Activated CD4-positive, alpha-beta T cell treated with anti-CD3 and anti-CD28 coated beads, Interleukin-2, amount 10 ng/mL, durations not matched to agents 7 days and 5 days (primary cell): ENCODE measurements at places on chromosomes 4 and X.

DNA sequence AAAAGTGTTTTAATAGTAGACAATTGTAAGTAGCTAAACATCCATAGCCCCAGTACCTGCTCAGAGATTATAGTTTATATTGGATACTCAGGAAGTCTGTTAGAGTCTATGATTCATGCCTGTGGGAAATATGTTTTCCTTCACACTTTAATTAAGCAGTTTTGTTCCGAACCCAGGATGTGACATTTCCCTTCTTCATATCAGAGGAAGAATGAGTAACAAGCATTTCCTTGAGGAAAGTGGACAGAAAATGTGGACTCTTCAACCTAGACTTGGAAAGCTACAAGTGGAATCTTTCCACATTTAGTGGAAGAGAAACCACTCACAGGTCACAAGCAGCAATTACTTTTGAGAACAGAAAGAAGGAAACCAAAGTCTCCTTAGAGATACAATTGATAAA is 419.4 kb downstream of the C4orf33 start:
- no peak for DNase-seq

DNA sequence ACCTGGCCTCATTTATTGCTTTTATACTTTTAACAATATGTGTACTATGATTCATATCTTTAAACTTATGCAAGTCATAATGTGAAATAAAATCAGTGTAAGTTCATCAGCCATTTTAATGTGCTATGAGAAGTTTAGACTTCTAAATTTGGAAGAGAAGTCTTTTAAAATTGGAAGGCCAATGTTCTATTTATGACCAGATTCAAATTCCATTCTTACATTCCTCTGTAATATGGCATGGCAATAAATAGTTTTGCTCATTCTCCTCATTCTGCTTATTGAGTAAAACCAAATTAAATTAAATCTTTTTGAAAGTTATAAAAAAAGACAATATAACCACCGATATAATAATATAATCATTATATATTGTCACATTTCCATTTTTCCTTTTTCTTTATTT is 126.2 kb downstream of the SORBS2 start:
- no peak for DNase-seq

GRCh38 chrX:12986886-12987285 is 12.0 kb downstream of the TMSB4X start:
- DNase-seq = no peak

DNA sequence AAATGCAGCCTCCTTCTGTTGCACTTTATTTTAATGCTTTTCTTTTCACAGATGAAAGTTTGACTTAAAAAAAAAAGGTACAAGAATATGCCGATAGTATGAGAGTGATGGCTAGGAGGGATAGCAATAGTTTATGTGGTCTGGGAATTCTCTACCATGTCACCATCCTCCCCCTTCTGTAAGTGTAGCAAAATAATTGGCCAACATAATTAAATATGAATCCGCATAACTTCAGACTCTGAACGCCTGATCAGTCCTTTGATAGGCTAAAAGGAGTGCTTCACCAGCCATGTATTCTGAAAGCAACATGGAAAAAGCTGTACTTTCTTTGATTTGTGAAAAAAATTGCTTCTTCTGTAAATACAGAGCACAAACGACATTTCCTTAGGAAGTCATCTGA is 95.7 kb upstream of the TTC29 start:
- DNase-seq = no peak

- DNase-seq = no peak
Observed at GRCh38 chrX:47181301-47181700, 12.3 kb upstream of the UBA1 start.

- DNase-seq = no peak
Observed at GRCh38 chr4:30495251-30495650, 224.9 kb upstream of the PCDH7 start.

DNA sequence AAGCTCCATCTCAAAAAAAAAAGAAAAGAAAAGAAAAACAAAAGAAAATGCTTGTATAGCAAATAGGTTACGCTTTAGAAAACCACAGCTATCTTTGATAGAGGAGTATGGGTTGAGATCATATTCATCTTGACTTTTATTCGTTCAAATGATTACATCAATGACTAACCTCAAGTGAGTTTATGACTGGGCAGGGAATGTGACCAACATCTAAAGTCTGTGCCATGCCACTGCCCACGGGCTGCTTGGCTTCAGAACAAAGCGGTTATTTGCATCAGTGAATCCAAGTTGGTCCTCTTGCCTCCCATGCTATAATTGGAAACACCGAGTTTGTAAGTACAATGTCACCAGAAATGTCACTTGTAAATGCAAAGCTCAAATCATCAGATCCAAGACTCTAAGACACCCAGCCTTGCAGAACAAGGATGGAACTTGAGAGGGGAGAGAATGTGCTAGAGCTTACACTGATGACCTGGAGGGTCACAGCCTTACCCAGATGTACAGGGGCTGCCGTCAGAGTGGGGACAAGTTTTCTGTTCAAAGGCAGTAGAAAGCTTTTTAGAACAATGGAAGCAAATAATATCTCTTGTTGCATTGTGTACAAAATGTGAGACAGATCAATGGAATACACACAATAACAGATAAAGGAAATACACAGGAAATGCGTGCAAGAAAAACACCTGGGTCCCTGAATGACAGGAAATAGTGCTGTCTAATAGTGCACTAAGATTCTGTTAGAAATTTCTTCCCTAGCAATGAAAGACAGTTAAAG is 8.4 kb upstream of the OPN1LW start:
- DNase-seq = peak; percentile 17

DNA sequence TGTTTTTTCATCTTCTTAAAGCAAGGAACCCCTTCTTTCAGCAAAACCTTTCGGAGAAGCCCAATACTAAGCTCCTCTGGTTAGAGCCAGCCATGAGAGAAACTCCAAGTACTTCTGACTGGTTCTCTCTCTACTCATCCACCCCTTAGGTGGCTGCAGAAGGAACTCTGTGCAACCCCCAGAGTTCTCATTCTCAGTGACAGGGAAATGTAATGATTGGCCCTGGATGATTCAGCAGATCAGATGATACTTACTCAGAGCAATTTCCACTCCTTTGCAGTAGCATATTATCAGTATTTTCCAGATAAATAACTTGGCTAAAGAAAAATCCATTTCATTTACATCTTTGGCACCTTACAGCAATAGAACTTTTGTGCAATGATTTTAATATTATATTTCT is 3.2 kb downstream of the SPP1 start:
- DNase-seq = no peak

DNA sequence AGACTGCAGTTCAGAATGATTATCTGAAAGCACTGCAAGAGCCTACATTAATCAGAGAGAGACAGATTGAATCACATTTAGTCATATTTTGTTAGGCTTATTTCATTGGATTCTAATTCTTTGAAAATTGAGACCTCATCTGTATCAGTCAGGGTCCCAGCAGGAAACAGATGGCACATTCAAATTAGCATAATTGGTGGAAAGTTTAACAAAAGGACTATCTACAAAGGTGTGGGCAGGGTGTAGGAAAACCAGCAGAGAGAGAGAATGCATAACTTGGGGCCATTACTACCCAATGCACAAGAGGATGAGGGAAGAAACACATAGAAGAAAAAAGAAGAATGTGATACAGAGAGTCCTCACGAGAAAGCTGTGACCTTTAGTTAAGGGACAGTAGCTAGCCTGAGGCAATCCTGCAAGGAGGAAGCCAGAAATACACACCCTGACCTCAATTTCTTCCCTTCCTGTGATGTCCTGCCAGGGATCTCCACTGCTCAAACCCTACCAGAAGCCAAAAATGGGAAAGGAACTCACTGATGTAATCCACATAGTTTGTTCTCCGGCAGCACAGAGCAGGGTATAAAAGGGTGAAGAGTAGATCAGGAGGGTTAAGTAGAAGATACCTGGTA is 17.7 kb upstream of the XKRX start:
- no peak for DNase-seq

- no peak for DNase-seq
Observed at GRCh38 chrX:107699616-107700015, 71.3 kb downstream of the PRPS1 start.

DNA sequence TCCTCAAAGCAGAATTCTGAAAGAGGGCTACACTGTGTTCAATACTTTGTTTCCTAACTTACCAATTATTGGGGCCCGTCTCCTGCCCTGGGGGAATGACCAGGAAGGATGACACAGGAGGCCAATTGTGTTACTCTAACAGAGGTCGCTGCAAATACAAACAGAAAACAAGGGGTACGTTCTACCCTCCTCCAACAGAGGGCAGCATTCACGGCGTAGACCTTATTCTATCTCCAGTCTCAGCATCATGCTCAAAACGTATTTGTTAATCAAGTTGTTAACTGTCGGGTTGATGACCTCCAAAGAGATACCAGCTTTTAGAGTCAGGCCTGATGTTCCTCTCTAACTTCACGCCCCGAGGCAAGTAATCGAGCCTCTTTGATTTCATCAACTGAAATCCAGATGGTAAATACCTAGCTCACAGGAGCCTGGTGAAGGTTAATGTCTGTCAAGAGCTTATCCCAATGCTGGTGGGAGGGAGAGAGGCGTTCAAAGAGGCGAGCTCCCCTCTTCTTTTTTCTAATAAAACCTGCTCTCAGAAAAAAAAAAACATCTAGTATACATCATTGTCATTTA is 181.0 kb upstream of the KCNIP4 start:
- peak; percentile 12 for DNase-seq

DNA sequence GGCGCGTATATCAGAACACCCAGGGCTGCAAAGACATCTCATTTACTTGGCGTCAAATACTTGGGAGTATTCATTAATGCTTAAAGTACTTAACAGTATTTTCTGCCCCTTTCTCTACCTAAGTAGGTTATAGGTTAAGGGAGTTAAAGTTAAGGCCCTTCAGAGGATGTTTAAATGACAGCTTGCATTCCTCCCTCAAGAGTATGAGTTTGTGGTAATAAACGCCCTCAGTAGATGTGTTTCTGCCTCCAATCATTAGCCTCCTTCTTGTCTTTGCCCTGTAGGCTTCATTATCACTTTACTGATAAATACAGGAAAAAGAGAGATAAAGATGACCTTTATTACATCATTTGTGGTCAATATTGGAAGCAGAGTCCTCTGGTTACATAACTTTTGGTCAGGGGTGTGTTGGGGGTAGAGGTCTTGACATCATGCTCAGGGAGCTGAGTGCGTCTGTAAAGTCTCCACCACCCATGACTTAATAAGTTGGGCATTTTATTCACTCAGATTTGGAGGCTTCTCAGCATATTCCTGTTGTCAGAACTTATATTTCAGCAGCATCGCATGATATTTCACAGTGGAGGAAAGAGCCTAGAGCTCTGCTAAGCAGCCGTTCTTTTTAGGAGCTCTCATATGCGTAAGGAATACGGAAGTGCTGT is 145.9 kb downstream of the CPE start:
- no peak for DNase-seq

DNA sequence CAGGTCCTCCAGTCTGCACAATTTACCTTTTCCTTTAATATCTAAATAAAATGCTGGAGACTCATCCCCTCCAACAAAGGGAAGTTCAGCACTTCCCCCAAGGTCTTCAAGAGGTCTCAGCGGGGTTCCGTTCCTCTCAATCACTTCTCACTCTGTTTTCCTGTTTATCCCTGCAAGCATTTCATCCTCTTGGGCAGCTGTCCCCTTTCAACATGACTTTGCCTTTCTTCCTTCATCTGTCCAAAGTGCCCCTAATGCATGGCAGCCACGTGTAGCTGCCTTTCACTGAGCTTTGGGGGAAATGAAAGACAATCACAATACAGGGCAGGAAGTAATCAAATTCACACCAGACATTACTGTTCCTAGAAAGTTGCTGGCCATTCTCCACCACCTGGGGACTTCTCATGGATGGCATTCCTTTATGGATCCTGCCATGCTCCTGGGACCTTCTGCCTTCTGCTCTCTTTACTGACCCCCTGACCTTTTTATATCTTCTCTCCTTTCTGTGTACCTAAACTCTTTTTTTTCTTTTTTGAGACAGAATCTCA is 79.7 kb upstream of the USP9X start:
- DNase-seq = no peak

- DNase-seq = no peak
Observed at GRCh38 chrX:739611-740010, 109.0 kb downstream of the SHOX start.

DNA sequence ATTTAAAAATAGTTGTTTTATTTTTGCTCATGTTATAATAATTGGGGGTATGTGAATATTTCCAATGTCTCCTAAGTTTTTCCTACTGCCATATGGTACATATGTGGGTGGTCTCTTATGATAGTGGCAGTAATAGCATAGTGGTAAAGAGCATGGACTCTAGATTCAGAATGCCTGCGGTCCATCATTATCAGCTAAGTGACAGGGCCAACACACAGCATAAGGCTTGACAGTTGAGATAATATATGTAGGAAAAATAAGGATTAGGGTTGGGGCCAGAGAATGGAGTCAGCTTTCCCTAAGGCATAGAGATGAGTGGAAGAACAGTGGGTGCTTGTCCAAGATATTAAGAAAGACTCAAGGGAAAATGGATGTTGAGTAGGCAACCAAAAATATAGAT is 2707.5 kb downstream of the PCDH7 start:
- DNase-seq = no peak

GRCh38 chr4:56271131-56271530 is 116.2 kb downstream of the AASDH start:
- DNase-seq = no peak

- DNase-seq = no peak
Observed at GRCh38 chr4:77560170-77560569, 45.5 kb upstream of the CXCL13 start.

GRCh38 chrX:40008791-40009461 is 88.8 kb downstream of the BCOR start:
- peak; percentile 14 for DNase-seq

DNA sequence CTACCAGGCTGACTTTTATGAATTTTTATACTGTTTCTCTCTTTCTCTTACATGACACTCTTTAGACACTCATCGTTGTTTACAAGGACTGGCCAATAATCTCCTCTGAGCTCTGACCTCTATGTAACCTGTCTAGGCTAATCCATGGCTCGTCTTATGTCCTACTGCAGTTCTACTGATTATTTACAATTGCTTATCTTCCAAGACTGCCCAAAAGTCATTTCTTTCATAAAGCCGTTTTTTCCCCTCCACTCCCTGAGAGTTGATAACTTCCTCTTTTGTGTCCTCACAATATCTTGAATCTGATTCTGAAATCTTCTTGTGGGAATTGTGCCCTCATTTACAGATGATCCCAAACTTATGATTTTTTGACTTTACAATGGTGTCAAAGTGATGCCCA is 18.3 kb upstream of the SNCA start:
- DNase-seq = no peak

- no peak for DNase-seq
Observed at GRCh38 chrX:25206778-25207177, 191.0 kb upstream of the ARX start.

GRCh38 chrX:3299636-3300035 is 46.8 kb downstream of the MXRA5 start:
- no peak for DNase-seq

DNA sequence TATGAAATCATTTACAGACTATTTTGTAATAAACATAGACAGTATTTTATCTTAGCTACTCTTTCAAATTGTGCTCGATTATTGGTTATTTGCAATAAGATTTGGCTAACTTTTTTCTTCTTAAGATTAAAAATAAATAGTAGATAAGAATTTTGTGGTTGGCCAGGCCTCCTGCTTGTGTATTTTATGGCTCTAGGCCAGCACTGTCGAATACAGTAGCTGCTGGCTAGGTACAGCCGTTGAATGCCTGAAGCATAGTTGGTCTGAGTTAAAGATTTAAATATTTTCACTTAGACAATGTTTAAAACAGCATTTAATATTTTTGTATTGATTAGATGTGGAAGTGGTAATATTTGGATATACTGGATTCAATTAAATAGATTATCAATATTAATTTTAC is 481.0 kb downstream of the SPRY1 start:
- no peak for DNase-seq

GRCh38 chr4:139556071-139556723 is at the start of gene SETD7:
SETD7 (minus strand) TSS chr4:139556219; CDS start chr4:139556137, 82 bp downstream.
- DNase-seq = peak; percentile 64

GRCh38 chr4:182301736-182302135 is 58.5 kb downstream of the TENM3 start:
- no peak for DNase-seq
